AG20443 (cell line): ENCODE measurements at places on chromosomes 6 and 20.
A peak's percentile ranks its signal among the peaks of the same experiment; 100 is the strongest.

DNA sequence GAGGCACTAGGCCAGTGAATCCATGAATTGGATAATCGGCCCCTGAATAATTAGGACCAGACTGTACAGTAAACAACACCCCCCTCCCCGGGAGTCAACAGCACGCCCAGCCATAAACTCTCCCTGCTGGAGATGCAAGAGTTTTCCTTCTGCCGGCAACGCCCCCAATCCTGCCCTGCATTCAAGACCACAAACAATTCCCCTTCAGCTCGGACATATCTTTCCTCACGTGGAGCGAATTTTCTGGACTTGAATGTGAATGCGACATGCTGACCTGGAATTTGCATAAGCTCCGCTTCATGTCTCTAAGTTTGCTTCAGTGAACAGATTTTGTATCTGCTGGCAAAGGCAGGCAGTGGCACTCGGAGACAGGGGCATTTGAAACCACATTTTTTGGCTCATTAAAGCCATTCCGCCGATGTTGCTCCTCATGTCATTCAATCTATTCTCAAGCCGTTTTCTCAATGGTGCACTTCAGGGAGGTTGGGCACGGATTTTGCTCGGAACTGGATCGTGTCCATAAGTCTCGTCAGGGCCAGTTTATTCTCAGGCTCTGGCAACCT, 38.0 kb upstream of the GMPR start:
- peak; percentile 38 for DNase-seq

GRCh38 chr20:9028419-9028818, 40.5 kb upstream of the PLCB4 start:
- no peak for DNase-seq

DNA sequence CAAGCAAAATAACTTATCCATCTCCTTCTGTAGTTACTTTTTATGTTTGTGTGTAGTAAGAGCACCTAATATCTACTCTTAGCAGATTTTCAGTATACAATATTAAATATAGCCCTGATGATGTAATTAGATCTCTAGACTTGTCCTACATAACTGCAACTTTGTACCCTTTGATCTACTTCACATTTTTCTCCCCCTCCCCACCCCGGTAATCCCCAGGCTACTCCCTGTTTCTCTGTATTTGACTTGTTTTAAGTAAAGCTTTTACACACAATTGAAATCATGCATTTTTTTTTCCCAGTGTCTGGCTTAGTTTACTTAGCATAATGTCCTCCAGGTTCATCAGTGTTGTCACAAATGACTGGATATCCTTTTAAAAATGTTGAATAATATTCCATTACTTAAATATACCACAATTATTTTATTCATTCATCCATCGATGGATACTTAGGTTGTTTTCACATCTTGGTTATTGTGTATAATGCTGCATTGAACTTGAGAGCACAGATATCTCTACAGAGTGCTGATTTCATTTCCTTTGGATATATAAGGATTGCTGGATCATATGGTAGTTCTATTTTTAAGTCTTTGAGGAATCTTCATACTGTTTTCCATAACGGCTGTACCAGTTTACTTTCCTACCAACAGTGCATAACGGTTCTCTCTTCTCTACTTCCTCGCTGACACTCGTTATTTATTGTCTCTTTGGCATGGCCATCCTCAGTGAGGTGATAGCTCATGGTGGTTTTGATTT, 212.7 kb downstream of the CDKAL1 start:
- DNase-seq, result no peak

GRCh38 chr20:48359692-48360341, 468.0 kb downstream of the PREX1 start:
- no peak for DNase-seq

DNA sequence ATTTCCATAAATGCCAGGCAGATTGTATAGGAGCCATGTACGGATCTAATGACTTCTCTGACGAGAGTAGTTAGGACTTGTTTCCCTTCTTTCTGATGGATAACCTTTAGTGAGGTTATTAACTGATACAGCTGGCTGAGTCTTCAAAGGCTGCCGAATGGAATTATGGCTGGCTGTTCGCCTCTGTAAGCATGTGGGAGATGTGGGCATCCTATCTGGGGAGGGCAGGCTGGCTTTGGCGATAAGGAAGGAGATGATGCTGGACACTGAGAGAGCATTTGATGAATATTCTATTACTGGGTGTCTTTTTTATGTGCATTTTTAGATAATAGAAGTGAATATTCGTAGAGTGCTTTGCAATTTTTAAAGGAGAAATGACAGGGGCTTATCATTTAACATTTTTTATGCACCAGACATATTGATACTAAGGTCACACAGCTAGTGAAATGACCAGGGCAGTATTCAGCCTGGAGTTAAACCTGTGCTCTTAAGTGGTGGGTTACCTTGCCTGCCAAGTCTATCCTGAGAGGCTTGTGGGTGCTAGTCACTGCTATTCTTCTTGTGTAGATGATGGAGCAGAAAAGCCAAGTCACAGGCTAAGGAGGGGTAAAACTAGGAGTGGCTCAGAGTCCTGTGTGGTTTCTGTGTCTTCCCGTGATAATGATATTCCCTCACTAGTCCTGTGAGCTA, 3.1 kb downstream of the PBOV1 start:
- no peak for DNase-seq

DNA sequence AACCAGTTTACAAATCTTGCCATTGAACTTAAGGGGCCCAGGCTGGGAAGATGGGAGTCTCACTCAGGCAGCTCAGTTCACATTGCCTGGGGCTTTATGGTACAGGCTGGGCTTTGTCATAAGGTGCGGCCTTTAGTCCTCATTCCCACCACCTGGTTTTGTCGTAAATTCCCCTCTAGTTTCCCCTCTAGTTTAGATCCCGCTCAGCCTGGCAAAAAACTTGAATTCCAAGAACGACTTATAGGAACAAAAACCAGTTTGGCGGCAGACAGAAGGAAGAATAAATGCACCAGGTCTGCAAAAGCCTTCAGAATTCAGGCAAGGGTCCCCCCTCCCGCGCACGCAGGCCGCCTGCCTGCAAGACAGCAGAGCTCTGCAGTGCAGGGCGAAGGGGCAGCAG, 4.1 kb downstream of the BMP7 start:
- DNase-seq, result no peak

DNA sequence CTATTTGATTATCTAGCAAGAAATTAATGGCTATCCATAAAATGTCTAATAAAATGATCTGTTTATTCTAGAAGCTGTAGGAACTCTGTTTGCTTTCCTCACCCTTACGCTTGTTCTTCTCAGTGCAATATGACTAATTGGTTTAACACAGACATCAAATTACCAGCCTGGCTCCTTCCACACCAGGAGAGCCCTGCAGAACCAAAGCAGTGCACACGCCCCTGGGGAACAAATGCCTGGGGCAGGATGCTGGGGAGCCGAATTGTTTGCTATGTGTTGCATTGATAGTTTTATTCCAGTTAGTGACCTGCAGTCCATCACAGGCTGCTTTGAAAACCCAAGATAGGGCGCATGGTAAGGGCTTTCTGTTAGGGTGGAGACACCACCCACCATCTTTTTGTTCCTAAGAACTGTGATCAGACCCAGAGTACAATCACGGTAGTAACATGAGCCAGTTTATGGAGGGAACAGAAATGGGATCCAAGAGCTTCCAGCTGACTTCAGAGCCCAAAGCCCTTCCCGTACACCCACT, 126.4 kb upstream of the CD93 start:
- no peak for DNase-seq

- DNase-seq, result no peak
Observed at GRCh38 chr20:37803438-37804307, 99.3 kb upstream of the VSTM2L start.

DNA sequence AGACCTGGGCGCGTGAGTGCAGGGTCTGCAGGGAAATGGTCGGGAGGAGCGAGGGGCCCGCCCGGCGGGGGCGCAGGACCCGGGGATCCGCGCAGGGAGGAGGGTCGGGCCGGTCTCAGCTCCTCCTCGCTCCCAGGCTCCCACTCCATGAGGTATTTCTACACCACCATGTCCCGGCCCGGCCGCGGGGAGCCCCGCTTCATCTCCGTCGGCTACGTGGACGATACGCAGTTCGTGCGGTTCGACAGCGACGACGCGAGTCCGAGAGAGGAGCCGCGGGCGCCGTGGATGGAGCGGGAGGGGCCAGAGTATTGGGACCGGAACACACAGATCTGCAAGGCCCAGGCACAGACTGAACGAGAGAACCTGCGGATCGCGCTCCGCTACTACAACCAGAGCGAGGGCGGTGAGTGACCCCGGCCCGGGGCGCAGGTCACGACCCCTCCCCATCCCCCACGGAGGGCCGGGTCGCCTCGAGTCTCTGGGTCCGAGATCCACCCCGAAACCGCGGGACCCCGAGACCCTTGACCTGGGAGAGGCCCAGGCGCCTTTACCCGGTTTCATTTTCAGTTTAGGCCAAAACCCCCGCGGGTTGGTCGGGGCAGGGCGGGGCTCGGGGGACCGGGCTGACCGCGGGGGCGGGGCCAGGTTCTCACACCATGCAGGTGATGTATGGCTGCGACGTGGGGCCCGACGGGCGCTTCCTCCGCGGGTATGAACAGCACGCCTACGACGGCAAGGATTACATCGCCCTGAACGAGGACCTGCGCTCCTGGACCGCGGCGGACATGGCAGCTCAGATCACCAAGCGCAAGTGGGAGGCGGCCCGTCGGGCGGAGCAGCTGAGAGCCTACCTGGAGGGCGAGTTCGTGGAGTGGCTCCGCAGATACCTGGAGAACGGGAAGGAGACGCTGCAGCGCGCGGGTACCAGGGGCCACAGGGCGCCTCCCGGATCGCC, 54.2 kb upstream of the HLA-A start:
- DNase-seq, result peak; percentile 70

DNA sequence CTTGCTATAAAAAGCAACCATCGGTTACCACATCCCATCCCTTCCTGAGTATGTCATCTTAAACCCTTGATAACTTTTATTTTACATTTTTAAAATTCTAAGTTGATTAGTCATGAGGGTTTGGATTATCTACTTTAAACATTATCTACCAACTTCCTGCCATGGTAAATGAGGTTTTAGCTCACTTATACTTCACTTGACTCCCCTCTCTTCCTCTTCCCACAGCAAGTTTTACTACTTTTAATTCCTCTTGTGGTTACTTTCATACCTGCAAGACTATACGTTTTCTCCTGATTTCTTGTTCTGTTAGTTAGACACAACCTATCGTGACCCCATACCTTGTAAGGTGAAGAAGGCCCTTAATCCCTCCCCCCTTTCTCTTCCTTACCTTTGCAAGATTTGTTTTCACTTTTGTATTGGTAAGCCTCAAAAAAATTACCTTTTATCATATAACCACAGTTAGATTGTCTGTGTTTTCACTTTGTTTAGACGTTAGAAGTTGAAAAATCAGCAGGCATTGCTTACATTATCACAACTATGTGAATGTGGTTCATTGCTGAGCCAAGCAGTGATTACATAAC, 60.1 kb upstream of the OGFRL1 start:
- DNase-seq, result no peak

- DNase-seq, result peak; percentile 78
Observed at GRCh38 chr20:59583428-59584277, 20.7 kb upstream of the PHACTR3 start.

DNA sequence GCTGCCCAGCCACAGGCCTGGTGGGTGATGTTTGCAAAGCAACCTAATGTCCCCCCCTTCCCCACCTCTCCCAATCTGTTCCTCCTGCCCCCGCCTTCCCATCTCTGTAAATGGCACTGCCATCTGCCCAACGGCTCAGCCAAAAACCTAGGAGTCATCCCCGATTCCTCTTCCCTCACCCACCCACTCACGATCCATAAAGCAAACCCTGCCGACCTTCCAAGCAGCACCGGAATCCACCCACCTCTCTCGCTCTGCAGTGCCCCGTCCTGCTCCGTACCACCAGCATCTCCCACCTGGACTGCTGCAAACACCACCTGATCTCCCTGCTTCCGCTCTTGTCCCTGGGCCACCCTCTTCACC, 37.6 kb downstream of the SULF2 start:
- no peak for DNase-seq

GRCh38 chr6:156884306-156884705, 107.1 kb downstream of the ARID1B start:
- DNase-seq, result no peak

DNA sequence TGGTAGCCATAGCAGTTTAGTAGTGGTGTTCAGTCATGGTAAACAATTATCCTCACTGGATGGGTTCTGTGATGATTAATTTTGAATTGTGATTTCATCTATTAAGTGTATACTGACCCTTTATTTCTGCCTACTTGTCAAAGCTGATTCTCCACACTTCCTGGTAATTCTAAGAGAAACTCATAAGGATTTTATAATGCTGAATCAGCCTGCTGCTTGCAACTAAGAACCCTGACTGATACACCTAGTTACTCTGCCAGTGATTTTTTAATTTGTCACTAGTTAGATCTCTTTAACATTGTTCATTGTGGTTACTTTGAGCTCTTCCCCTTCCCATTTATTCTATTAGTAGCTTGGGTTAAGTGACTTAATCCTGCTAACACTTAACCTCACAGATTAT, 8.6 kb downstream of the CDC40 start:
- peak; percentile 9 for DNase-seq

DNA sequence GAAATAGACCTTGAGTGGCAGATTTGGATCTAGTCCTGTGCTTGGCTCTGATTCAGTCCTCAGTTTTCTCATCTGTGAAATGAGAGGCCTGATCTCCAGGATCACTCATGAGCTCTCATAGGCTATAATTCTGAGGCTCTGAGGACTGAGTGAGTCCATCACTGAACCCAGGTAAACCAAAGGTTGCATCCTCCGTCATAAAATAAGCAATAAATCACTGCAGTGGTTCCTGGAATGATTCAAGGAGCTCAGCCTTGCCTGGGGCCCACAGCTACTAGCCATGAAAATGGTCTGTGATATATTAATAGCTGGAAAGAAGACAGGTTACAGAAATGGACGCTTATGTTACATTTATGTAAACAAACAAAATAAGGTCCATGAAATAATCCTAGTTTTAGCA, 124.8 kb downstream of the MAP3K7 start:
- DNase-seq, result no peak

- peak; percentile 95 for DNase-seq
Observed at GRCh38 chr20:47356526-47357295, at the start of gene ZMYND8. ZMYND8 (minus strand) TSS chr20:47356699; CDS start chr20:47356670, 29 bp downstream.

DNA sequence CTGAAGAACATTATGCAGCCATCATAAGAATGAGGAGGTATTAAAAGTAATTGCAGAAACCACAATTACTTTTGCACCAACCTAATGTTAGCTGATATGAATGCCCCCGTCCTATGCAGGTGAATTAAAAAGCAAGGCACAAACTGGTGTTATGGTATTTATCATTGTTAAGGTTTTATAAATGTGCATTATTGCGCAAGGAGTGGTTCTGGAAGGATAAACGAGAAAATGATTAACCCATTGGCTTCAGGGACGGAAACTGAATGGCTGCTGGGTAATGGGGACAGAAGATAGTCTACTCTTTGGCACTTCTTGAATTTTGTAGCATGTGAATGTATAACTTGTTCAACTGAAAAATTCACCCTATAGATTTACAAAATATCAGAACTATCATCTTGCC, 148.6 kb upstream of the SALL4 start:
- no peak for DNase-seq
